CD4-positive, alpha-beta T cell treated with Interleukin-4 for 4 hours (primary cell): ENCODE measurements at places on chromosomes 4 and X.
A peak's percentile ranks its signal among the peaks of the same experiment; 100 is the strongest.

- no peak for DNase-seq
These were observed 20.6 kb downstream of the CLIC2 start for GRCh38 chrX:155313766-155314165.

DNA sequence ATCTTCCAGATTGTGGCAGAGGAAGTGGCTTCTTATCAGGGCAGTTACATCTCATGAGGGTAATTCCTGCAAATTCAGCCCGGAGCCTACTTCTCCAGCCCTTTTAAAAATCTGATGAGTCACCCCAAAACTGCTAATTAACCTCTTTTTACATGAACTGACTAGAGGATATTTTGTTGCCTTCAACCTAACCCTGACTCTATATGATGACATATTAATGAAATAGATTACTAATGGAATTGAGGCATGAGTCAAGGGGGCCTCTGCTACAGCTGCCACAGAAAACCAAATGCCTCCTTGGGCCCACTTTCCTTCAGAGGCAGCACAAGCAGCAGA lies 72.5 kb downstream of the QRFPR start:
- DNase-seq, result no peak

DNA sequence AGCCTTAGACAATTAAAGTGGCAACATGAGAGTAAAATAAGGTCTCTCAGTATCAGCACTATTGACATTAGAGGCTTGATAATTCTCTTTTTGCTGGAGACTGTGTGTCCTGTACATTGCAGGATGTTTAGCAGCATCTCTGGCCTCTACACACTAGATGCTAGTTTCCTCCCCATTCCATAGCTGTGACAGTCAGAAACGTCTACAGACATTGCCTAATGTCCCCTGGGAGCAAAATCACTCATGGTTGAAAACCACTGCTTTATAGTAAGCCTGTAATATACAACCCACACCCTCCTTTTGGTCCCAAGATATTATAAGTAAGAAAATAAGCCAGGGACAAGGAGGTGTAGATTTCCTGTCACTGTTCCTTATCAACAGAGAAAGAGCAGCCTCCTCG lies 166.0 kb downstream of the FRMPD4 start:
- DNase-seq, result no peak

DNA sequence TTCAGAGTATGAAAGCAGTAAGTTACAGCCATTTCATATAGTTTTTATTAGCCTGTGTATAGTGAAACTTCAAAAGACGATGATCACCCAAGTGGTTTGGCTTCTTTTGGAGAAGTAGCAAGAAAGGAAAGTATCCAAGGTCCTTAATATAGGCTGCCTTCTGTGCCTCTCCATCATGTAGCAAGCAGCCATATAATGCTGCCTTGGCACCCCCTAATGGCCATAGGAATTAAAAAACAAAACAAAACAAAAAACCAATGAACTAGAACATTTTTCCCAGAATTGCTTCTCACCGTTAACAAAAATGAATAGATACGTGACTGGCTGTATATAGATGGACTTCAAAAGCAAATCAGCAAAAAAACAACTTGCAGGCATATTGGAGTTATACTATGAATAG lies 18.9 kb downstream of the LAMP2 start:
- peak; percentile 18 for DNase-seq

DNA sequence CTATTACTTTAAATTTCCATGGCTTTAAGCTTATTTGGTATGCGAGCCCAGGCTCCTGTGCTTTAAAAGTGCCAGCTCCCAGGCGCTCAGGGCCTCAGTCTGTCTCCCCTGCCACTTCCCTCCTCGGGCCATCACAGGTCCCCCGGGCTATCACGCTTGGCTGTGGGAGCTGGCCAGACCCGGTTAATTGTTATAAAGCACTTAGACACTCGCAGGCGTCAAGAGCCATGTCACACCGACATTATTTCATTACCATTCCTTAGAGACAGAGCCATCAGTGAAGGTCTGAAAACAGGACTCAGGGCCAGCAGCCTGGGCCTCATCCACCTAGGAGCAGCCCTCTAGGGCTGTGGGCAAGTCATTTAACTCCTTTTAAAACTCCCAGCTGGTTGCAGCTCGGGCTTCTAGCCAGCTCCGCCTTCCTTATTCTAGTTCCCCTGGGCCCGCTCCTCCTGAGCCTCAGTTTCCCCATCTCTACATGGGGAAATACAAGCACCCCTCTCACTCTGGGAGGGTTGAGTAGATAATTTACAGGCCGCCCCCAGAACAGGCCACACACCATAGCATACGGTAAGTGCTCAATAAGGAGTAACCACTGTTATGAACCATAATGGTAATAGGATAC lies 99.0 kb downstream of the HMX1 start:
- DNase-seq, result no peak

DNA sequence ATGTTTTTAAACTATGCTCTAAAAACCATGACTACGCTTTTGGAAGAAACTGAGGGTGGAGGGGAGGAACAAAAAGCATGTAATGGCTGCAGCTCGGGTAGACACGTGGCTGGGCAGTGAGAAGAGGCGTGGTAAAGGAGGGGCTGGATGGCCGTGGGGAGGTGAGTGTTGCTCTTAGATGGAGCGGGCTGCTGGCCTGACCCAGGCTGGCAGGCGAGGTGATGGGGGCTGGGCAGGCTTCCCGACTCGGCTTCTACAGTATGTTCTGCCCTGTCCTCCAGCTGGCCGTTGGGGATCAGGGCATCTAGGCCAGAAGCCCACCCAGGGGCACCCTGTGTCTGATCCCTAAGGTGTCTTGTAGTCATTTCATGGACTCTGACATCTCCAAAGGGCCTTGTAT lies 60.7 kb downstream of the EFHC2 start:
- no peak for DNase-seq

GRCh38 chrX:111445485-111445884 lies 33.5 kb upstream of the DCX start:
- DNase-seq, result peak; percentile 25

DNA sequence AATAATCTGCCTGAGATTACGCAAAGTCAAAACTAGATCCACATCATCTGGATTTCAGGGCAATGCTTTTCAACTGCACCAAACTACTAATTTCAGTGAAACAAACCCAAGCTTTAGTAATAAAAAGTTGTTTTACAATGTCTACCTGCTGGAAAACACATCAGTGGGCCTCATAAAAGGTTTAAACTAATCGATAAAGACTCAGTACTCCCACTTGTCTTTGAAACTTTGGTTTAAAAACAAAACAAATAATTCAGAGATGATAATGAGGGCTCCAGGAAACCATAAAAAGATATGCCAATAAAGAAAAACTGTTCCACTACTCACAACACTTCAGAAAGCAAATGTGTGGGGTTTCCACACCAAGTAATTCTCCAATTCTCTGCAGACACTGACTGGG lies 10.2 kb downstream of the PSMD10 start:
- DNase-seq, result no peak

DNA sequence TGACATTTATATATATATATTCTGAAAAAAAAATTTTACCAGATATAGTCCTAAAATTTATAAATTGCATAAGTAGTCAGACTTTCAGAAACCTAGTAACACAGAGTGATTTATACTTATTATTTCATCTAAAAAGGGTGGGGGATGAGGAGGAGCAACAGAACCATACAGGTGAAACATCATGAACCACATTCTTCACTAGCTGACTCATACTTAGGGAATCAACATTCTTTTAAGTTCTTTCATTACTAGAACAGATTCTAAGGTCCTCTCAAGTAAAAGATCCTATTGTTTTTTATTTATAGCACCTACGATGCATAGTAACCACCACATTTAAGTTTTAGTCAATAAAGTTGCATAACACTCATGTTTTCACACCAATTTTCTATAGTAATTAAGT lies 166.1 kb downstream of the LRBA start:
- DNase-seq, result no peak

DNA sequence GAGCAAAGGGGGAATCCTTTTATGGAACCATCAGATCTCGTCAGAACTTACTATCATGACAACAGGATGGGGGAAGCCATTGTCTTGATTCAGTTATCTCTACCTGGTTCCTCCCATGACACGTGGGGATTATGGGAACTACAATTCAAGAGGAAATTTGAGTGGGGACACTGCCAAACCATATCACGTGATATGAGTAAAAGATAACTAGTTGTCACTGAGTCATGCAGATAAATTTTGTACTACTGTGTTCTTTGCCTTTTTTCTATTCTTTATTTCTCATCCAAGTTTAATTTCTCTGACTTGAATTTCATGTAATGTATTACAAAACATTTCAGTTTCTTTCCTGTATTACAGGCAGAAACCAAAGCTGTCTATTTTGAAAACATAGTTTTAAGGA lies 383.2 kb downstream of the EPHA5 start:
- DNase-seq, result no peak

- DNase-seq, result no peak
These were observed 50.9 kb downstream of the PRKG2 start for GRCh38 chr4:81164126-81164525.
